Adrenal gland (tissue), 19 donors: ENCODE measurements at places on chromosomes 1 and 21. TPM values are rescaled to one million over a fixed set of nuclear protein-coding genes. Genes with fewer than 3 reads are reported as not detected.

GRCh38 chr1:155023627-155024026, 10.0 kb downstream of the DCST2 start:
- no peak for DNase-seq
- H3K4me1 ChIP-seq: no peaks in the 10 kb centered on the region
- H3K27me3 ChIP-seq: no peaks in the 10 kb centered on the region

The SH2D1B gene
- 0.13 TPM for total RNA-seq

DNA sequence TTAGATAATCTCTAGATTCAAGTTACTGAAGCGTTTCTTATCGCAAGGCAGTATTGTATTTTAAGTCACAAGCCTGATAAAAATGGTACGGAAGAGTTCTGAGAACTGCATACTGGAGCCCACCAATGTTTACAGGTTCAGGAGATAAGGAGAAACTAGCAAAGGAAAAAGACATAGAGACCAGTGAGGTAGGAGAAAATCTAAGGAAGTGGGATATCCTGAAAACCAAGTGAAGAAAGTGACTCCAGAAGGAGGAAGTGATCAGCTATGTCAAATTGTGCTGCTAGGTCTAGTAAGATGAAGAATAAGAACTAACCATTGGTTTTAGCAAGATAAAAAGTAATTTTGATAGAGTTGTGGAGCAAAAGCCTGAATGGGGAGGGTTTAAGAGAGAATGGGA, 31.0 kb upstream of the ACADM start:
- no peaks in the 10 kb centered on the region for H3K36me3 ChIP-seq
- H3K4me3 ChIP-seq: no peak overlapping the region
- DNase-seq: no peak
- no peaks in the 10 kb centered on the region for H3K4me1 ChIP-seq
- H3K27ac ChIP-seq: no peak overlapping the region

DNA sequence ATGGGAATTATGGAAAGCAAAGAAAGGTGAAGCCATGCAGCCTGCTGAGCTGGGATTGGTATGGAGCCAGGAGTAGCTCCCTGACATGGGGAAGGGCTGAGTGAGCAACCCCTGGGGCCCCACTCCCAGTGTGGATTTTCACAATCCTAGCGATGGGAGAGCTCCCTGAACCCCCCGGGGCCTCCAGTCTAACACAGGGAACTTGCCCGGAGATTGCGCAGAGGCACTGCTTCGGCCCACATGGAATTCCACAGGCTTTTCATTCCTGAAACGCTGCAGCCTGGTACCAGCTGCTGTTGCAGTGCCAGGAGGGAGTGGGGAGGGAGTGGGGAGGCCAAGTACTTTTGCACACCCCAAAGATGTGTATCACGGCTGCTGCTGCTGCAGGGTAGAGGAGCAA, 110.4 kb upstream of the C21orf91 start:
- no peaks in the 10 kb centered on the region for H3K4me1 ChIP-seq
- H3K36me3 ChIP-seq: no peaks in the 10 kb centered on the region
- H3K4me3 ChIP-seq: no peak overlapping the region

DNA sequence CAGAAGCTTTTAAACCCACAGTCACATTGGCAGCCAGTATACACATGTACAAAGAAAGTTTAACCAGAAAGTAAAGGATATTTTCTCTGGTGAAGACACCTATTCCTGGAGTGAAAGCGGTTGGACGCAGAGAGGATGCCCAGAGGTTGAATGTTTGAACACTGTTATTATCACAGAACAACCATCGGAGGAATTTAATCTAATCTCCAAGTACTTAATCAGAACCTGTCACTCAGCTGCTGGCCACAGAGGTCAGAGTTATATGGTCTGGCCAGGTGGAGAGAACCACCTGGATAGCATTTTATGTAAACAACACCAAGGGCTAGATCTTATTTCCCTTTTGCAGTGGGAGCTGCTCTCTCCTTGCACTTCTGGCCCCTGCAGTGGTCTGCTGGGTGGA, 29.4 kb downstream of the SPATA46 start:
- H3K27me3 ChIP-seq: no peaks in the 10 kb centered on the region
- no peak overlapping the region for H3K27ac ChIP-seq
- H3K4me1 ChIP-seq: no peaks in the 10 kb centered on the region
- no peak for DNase-seq
- no peak overlapping the region for H3K4me3 ChIP-seq
- H3K36me3 ChIP-seq: no peaks in the 10 kb centered on the region

DNA sequence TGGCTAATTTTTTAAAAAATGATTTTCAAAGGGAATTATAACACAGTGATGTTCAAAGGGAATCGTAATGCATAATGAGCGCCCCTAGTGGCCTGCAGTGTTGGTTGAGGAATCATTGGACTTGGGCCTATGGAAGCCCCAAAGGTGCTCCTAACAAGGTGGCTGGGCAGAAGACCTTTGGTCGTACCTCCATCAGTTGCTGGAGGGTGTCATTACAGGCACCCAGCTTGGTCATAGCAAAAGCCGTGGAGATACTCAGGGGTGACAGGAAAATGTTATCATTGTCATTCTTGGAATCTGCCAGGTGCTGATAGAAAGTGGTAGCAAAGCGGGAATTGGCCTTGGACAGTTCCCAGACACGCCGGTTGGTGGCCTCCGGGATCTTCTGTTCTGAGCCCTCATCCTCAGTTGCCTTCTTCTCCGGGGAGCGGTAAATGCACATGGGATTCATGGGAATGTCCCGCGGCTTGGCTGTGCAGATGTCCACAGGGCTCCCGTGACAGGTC, 2.7 kb downstream of the SERPINC1 start:
- no peaks in the 10 kb centered on the region for H3K27me3 ChIP-seq
- no peak overlapping the region for H3K27ac ChIP-seq
- no peaks in the 10 kb centered on the region for H3K4me1 ChIP-seq
- DNase-seq: no peak

The RXFP4 gene
- total RNA-seq: not detected
